ENCODE measurements at places on chromosomes 7 and 10.

DNA sequence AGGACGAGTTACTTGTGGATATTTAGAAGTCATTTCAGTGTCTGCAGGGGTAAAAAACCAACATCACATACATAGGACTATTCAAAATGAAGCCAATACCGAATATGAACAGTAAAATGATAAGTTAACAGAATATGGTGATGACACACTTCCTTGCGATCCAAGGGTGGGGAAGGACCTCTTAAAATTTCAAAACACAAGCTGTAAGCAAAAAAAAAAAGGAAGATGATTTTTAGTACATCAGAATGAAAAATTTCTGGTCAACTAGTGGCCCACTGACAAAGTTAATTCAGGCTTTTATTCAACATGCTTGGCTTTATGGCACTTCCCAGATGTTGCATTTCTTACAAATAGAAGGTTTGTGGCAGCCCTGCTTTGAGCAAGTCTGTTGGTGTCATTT lies 19.0 kb upstream of the GALNTL5 start:
- no peak for DNase-seq

- no peak for DNase-seq
These were observed 449.4 kb downstream of the TCERG1L start for GRCh38 chr10:130862122-130862521.

- DNase-seq: no peak
These were observed 120.9 kb downstream of the PKD1L1 start for GRCh38 chr7:47827351-47827756.

DNA sequence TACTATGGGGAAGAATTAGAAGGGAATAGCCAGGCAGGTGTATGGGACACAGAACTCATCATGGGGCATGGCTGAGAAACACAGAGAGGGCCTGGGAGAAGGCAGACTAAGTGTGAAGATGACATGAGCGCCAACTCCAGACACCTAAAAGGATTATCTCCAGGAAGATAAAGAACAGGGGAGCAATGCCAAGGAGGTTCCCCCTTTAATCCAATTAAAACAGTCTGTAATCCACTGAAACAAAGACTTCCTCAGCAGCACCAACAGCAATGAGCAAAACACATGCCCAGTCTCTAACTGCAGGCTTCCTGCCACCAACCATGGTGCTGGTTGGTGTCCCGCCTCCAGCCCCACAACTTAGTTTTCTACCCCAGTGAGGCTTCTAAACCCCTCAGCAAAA lies 108.9 kb downstream of the GRID1 start:
- no peak for DNase-seq

DNA sequence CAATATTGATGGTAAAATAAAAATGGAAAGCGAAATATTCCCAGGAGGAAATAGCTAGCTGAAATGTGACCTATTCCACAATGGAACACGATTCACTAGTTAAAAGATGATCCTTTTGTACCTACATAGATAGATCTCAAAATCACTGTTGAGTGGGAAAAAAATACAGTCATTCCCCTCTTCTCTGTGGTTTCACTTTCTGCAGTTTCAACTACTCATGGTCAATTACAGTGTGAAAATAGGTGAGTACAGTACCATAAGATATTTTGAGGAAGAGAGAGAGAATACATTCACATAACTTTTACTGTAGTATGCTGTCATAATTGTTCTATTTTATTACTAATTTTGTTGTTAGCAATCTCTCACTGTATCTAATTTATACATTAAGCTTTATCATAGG lies 56.0 kb upstream of the COL13A1 start:
- DNase-seq: no peak

DNA sequence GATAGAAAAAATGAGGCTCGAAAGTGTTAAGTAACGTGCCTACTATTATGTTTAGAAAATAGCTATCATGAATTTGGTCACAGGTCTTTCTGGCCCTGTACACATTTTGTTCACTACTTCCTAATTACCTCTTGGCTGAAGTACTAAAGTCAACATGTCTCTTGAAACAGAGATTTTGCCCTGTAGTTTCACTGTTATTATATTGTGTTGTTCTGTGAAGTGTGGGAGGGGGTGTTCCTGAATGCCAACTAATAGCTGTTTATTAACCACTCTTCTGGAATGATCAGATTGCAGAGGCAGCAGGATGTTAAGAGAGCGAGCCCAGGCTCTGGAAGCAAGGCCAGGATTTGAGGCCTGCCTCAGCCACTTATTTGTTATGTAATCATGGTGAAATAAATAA lies 72.1 kb downstream of the RNF133 start:
- DNase-seq: no peak

DNA sequence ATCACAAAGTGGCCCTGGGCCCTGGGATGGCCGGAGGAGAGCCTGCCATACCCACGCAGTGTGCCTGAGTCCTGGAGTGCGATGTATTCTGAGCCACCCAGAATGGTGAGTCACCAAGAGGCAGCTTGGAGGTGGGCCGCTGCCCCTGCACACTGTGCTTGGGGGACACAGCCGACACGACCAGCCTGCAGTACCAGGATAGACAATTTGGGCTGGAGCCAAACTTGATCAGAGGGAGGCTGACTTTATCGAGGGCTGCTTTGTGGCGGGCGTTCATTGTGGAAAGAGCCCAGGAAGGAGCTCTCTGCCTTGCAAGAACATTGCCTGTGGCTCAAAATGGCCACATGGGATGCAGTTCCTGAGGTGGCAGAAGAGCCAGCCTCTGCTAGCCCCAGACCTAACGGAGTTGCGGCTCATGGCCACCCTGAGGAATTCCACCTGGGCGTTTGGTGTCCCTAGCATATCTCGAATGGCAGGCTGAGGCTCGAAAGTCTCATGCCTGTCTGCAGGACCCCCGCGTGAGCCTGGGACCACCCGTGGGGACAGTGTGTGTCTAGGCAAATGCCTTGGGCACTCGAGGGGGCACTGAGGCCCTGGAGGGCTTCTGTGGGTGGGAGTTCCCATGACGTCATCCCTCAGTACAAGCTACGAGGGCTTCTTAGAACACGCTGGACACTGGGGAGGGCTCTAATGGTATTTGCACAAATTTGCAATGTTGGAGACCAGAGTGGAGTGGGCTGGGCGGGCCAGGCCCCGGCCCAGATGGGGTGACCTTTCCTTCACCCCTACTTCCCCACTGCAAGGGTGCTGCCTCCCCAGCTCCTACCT lies 79.7 kb downstream of the LHPP start:
- no peak for DNase-seq

- DNase-seq: no peak
These were observed 73.0 kb upstream of the BMPER start for GRCh38 chr7:33832271-33832721.

DNA sequence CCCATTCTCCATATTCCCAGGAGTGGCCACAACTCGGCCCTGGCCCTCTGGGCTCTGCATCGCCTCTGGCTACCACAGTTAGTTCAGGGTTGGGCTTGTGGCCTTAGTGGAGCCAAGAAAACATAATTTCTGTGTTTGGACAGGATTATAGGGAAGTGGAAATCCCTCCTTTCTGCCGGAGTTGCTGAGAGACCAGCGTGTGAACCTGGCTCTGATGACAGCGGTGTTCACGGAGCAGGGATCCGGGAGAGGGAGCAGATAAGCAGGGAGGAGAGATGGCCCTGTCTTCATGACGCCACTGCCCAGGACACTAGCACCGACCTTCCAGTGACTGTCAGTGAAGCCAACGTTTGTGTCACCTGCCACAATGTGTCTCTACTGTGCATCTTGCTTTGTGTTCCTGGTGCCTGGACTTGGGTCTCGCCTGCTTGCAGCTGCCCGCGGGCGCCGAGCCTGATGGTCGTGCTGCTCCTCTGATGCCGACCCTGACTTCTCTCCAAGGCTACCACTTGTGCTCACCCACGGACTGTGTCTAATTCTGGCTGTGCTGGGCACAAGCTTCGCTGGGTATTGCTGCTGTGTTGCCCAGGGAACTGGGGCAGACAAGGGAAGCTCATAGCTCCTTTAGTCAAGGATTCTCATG lies 67.0 kb upstream of the VIPR2 start:
- DNase-seq: no peak

GRCh38 chr10:77072836-77073662 lies 564.6 kb downstream of the KCNMA1 start:
- DNase-seq: no peak

DNA sequence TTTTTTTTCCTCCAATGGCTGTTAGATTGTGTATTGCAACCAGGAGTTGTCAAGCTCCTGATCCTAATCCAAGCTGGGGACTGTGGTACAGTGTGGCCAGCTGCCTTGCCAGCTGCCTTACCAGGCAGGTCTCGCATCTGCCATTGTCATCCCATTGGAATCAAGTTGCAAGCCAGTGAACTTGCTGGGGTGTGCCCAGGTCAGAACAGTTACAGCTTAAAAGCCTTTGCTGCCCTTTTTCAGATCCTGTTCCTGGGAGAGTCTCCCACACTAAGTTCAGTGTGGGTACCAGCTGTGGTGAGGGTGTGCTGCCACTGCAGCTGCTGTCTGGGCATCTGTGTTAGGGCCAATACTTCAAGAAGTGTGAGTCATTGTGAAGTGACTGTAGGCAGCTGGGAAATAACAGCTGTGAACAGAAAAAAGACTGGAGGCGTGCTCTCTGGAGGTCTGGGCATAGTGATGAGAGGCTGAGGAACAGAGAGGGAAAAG lies 72.8 kb downstream of the CCNY start:
- no peak for DNase-seq

DNA sequence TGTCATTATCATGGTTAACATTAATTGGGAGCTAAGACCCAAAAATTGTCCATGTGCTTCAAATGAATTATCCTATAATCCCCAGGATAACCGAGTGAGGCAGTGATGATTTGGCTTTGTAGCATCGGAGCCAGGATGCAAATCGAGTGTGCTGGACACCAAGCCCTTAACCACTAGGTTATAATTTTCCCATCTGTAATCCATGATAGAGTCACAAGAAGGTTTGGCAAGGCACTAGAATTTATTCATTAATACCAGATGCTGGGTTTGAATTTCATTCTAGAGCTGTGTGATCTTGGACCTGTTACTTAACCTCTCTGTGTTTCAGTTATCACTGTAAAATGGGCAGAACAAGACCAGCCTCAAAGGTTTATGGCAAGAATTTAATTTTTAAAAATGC lies 21.0 kb upstream of the ITGB1 start:
- DNase-seq: no peak

DNA sequence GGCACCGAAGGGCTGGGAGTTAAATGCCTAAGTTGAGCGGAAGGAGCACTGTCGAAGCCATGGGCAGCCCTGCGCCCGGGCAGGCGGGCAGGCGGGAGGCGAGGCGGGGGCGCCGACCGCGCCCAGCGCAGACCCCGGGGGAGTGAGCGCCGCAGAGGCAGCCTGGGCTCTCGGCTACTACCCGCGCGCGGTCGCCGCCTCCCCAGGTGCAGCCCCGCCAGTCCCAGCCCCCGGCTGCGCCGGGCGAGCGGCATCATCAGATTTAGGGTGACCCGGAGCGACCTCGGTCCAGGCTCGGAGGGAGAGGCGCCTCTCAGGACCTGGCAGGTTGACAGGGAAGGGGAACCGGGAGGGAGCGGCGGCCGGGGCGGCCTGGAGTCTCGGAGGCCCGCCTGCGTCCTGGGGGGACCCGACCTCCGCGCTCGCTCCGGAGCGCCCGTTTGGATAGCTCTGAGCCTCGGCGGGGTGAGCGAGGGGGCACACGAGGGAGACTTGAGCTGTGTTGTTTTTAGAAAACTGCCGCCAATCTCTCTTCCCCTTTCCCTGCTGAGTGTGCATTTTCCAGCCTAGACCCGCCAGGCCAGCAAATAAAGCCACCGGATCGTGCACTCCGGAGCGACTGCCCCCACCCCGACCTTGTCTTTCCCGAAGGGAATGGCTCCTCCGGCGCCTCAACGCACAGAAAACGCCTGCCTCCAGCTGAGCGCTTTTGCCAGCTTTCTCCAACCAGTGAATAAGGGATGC lies 2.3 kb upstream of the NRP1 start:
- DNase-seq: no peak

All from HCT116 (cell line).